ENCODE measurements at places on chromosomes 11 and 22. TPM values are rescaled to one million over a fixed set of nuclear protein-coding genes. Genes with fewer than 3 reads are reported as not detected.

Gene APOA1
- total RNA-seq: 0.32 TPM

Gene FAM180B
- 0.15 TPM for total RNA-seq

Gene C11orf86
- total RNA-seq: not detected

Gene MOGAT2
- not detected for total RNA-seq

Gene ZNF214
- total RNA-seq: not detected

Gene ADAMTS8
- total RNA-seq: not detected

Gene DDTL
- 4.0 TPM for total RNA-seq

Gene LRP4
- not detected for total RNA-seq

Gene ZNF280B
- 2.7 TPM for total RNA-seq

Gene PAMR1
- total RNA-seq: not detected

Gene MMP27
- total RNA-seq: not detected

Gene SPDYC
- not detected for total RNA-seq

Gene CARD18
- not detected for total RNA-seq

Gene APOBEC3H
- total RNA-seq: 23.2 TPM

Gene SNX15
- 29.9 TPM for total RNA-seq

Gene SOX6
- 0.17 TPM for total RNA-seq

Gene MMP3
- not detected for total RNA-seq

Gene ZC3H12C
- total RNA-seq: 2.8 TPM

Gene OR10D3
- not detected for total RNA-seq

Gene CRYBA4
- 0.27 TPM for total RNA-seq

Gene SLC1A2
- total RNA-seq: not detected

Gene DERL3
- 9.0 TPM for total RNA-seq

Gene GLYAT
- total RNA-seq: not detected

Gene KRTAP5-7
- not detected for total RNA-seq

Gene NOX4
- total RNA-seq: not detected

Gene FAT3
- not detected for total RNA-seq

Gene SCGB1C1
- total RNA-seq: not detected

Gene CDCA5
- total RNA-seq: 72.1 TPM

Gene MN1
- total RNA-seq: 0.34 TPM

Gene ZNRD2
- 43.6 TPM for total RNA-seq

Gene BRSK2
- total RNA-seq: 0.27 TPM

Gene BTG4
- not detected for total RNA-seq

Gene SYCE3
- total RNA-seq: not detected

Gene TSSC4
- total RNA-seq: 51.6 TPM

Gene SSTR3
- 4.3 TPM for total RNA-seq

All from T-helper 1 cell treated with Interleukin-12 subunit alpha and Interleukin-12 subunit beta and Interleukin-4 antibody, amounts not matched to agents 30 ng/mL and 1 ng/mL, for 36 hours (primary cell).